ENCODE measurements at places on chromosomes 1 and 21.

DNA sequence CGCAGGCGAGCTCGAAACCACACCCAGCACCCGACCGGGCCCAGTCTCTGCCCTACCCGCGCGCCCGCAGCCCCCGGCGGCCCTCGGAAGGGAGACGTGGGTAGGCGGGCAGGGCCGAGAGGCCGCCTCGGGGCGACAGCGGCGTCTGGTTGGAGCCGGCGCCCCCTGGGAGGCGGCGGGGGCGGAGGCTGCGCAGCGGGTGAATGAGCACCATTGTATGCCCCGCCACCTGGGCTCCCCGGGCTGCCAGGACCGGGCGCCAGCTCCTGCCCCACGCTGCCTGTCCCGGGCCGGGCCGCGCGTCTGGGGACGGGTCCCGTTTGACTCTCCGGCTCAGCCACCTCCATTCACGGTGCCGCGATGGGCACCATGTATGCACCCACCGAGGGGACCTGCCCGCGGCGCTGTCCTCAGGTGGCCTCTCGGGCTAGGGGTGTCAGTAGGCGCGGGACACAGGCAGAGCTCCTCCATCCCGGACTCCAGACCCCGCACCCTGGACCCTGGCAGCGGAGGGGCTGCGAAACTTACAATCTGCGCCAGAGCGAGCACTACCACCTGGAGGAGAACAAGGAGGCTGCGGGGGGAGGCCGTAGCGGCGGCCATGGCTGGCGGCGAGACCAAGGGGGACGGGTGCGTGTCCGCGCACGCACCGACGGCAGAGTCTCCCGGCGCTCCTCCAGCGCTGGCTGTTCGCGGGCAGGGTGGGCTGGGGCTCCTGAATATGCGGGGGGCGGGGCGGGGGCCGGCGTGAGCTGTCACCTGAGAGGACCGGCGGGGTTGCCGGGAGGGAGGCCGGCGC lies at the start of gene COL9A2:
Gene COL9A2, minus strand, starts transcription at position 692 of the 799 bp plus-strand sequence. Its CDS starts 89 bp downstream, at position 603.
- DNase-seq = no peak

DNA sequence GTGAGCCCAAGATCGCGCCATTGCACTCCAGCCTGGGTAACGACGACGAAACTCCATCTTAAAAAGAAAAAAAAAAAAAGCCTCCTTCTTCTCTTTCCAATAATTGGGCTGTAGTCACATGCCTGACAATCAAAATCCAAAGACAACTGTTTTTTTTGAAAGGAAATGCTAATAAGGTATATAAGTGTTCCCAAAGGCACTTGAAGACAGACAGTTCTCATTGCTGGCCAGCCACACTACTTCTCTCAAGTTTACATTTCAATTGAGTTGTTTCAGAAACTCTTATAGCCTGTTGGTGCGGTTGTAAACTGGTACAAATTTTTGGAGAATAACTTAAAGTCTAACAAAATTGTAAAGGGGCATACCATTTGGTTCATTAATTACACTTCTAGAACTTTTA lies 23.3 kb downstream of the GATAD2B start:
- no peak for DNase-seq

- no peak for DNase-seq
These were observed 7.0 kb downstream of the NOL9 start for GRCh38 chr1:6547301-6547700.

- DNase-seq = peak; percentile 67
These were observed 9.9 kb downstream of the RNF223 start for GRCh38 chr1:1063945-1064831.

- no peak for DNase-seq
These were observed 24.9 kb downstream of the PCAT6 start for GRCh38 chr1:202835548-202836072.

DNA sequence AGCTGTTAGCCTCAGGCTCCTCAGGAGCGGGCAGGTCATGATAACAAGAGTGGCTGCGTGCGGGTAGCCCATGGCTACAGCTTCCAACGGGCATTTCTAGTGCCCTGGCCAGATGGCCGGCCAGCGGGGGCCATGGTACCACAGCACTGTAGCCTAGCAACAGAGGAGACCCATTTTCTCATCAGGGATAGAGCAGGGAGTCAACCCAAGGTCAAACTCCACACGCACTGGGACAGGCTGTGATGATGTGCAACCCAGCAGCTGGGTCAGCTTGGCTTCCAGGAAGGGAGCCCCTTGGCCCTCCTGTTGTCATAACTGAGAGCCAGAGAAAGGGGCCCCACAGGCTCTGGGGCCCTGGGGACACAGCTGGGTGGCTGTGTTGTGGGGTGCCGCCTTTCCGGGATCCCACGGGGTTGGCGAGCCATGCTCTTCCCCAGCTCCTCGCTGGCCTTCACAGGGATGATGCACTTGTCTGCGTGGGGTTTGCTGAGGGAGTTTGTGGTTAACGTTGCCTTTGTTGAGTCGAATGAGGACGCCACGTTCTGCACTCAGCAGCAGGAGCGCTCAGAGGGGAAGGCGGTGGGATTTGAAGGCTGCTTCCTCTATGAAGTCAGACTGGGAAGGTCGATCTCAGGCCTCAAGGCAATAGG lies 46.3 kb downstream of the COL18A1 start:
- no peak for DNase-seq

- DNase-seq = no peak
These were observed 369.5 kb downstream of the SEC16B start for GRCh38 chr1:177600321-177600720.

GRCh38 chr1:157047062-157047410 lies 1.5 kb upstream of the ARHGEF11 start:
- DNase-seq = no peak

- no peak for DNase-seq
These were observed 145.0 kb downstream of the DHRS3 start for GRCh38 chr1:12472798-12473551.

DNA sequence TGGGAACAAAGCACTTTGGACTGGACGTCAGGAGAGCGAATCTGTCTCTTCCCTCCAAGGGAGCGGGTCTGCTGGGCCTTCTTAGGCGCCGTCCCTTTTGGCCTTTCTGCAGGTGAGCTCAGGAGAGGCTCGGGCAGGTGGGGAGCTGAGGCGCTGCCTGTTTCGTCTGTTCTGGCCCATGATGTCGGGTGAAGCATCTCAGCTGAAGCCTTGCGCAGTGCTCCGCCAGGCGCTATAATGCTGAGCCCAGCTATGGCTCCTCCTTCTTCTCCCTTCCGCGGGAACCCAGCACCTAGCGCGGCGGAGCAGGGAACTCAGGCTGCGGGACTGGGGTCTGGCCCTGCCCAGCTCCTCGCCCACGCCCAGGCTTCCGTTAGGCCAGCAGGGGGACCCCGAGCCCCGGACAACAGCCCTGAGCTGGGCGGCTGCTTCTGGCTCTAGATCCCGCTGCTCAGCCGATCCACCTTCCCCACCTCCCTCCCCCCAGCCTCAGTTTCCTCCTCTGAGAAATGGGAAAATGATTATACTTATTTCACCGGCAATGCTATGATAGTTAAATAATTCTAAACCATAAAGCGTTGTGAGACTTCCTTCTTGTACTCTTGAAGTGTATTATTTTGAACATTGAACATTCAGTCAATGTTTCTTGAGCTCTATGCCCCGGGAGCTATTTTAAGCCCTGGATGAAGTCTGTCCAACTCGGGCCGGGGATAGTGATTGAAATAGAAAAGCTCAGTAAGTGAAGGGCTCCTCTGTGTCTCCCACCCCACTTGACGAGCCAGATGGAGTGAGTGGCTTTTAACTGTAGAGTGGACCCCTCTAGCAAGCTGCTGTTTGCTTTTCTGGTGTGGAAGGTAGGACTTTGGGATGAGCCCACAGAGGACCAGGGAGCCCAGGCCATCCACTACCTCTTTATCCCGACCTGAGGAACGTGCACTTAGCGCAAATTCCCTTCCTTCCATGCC lies 9.6 kb upstream of the ADORA1 start:
- DNase-seq = no peak

GRCh38 chr21:34129039-34129891 lies 55.9 kb downstream of the MRPS6 start:
- DNase-seq = no peak

DNA sequence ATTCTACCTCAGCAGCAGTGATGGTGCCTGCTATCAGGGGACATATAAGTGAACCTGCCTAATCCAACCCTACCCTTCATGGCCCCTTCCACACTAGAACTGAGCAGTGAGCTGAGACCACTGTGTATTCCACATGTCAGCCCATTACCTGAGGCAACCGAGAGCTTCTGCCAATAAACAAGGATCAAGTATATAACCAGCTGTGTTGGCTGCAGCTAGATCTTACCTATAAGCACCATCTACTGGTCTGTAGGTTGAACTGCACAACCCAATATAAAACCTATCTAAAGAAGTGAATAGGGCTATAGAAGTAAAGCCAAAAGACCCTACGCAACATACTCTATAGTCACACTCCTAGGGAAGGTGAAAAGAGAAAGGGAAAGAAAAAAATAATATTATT lies 376.9 kb downstream of the HHIPL2 start:
- peak; percentile 8 for DNase-seq

GRCh38 chr1:193221651-193222050 lies 35.2 kb upstream of the B3GALT2 start:
- DNase-seq = no peak

GRCh38 chr1:170686291-170686690 lies 22.4 kb downstream of the PRRX1 start:
- DNase-seq = no peak

DNA sequence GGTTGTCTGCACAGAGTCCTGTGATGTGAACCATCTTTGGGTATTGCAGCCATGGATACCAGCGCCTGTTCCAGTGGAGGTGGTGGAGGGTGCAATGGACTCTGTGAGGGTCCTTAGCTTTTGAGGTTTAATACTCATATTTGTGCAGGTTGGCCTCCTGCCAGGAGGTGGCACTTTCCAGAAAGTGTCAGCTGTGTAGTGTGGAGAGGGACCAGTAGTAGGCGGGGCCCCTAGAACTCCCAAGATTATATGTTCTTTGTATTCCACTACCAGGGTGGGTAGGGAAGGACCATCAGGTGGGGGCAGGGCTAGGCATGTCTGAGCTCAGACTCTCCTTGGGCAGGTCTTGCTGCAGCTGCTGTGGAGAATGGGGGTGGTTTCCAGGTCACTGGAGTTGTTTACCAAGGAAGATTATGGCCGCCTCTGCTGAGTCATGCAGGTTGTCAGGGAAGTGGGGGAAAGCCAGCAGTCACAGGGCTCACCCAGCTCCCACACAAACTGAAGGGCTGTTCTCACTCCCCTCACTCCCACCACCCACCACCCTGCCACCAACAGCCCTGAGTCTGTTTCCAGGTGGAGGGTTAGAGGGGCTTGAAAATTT lies 31.2 kb upstream of the ZNF678 start:
- DNase-seq = no peak

- DNase-seq = no peak
These were observed 208.6 kb downstream of the LHX8 start for GRCh38 chr1:75342786-75343185.

DNA sequence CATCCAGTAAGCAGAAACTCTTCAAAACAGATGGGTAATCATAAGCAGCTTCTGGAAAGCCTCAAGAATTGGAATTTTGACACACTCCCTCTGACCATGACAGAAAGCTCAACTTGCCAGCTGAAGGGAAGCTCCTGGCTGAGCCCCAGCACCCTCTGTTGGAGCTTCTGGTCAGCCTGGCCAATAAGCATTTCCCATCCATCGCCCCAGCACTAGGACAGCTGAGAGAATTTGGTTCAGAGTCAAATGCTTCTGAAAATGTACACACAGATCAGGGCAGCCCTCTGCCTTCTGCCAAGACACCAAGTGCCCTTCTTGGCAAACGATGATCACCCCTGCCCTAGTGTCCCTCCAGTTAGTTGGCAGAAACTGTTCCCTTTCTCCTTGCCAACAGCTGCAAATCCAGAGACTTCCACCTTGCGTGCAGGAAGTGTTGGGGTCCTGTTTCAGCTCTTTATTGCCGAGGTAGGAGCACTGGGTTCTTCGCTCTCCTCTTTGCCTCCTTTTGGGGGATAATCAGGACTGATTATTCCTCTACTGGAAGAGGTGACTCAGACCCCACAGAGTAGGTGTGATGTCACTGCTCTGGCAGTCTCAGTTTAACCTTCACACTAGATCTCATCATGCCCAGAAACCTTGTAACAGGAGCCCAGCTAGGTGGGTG lies 11.9 kb downstream of the PIGV start:
- DNase-seq = no peak

GRCh38 chr1:66770694-66771093 lies 18.4 kb downstream of the DYNLT5 start:
- no peak for DNase-seq

GRCh38 chr1:203272633-203273205 lies 32.6 kb upstream of the BTG2 start:
- DNase-seq = no peak

DNA sequence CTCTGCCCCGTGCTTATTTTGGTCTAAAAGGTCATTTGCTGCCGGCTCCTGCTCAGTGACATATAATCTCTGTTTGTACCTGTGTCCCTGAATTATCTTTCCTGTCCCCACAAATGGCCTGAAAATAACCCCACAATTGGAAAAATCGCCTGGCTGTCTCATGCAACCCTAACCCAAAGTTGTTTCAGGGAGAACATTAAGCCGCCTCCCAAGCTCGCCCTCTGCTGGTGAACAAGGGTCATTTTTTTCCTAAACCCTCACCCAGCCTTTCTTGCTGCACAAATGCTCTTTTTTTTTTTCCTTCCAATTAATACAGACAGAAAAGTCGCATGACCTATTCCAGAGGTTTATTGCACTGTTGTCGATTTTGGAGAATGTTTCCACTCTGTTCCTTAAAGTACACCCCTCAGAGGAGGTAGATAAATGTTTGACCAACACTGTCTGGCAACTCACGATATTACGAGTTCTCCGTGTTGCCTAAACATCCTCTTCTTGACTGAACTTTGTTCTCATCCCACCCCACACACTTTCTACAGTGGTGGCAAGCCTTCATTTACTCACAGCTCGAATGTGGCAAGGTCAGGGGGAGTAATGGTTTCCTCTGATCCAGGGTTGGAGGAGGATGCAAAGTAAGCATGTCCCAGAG lies 148.7 kb downstream of the ZZZ3 start:
- DNase-seq = no peak

DNA sequence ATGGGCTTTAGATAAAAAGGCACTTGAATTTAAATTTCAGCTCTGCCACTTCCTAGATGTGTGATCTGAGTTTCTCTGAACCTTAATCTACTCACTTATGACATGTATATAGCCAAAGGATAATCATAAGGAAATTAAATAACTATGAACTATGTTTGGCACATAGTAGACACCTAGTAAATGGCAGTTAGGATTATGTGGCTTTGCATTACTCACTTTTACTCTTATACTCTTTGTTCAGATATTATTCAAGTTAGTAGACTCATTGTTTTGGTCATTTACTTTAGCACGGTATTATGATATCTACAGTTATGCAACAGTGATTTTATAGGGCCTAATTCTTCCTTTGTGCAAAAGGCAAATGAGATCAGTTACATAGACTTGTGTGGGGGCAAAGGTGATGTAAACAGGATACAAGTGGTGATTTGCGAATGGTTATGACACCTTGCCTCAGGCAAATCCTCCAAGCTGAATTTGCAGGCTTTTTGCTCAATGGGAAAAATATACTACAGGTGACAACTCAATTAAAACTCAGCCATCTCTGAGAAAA lies 297.2 kb upstream of the PBX1 start:
- no peak for DNase-seq

- no peak for DNase-seq
These were observed 114.9 kb downstream of the NMNAT2 start for GRCh38 chr1:183303323-183303645.
